AG08395 (cell line): ENCODE measurements at places on chromosomes 1 and 21.

GRCh38 chr1:219812086-219812485 lies 116.3 kb downstream of the SLC30A10 start:
- no peak for DNase-seq

- DNase-seq, result peak; percentile 32
These were observed 46.5 kb upstream of the GREM2 start for GRCh38 chr1:240658312-240658960.

GRCh38 chr1:8745749-8746390 lies 71.6 kb downstream of the RERE start:
- no peak for DNase-seq

GRCh38 chr1:203621559-203622262 lies 4.9 kb upstream of the ATP2B4 start:
- DNase-seq, result no peak

GRCh38 chr1:20551945-20552727 lies at the start of gene FAM43B:
FAM43B (plus strand) TSS chr1:20552573; CDS start chr1:20552974, 401 bp downstream.
- peak; percentile 50 for DNase-seq

DNA sequence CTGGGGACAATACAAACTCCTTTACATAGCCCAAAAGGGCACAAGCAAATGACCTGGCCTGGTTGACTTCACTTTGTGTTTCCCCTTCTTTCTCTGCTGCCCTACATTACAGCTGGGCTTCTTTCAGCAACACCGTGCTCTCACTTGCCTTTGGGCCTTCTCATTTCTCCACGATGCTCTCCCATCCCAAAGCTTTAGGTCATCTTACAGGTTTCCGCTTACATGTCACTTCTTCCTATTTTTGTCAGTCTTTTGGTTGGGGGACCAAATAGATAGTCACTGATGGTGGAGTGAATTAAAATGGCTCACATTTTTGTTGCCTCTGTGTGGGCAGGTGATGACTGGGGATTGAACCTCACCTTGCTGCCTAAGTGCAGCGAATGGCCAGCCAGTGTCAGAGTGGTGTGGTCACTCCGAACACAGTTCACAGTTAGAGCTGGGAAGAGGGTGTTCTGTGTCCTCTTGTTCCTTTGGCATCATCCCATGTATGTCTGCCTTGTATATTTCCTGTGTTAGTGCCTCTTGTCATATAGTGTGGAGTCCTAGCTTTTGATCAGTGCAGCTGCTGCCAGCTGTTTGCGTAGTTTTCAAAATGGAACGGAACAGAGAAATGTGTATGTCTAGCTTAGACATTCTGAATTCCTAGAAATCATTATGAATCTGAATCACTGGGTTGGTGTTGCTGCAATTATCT lies 134.8 kb downstream of the NOS1AP start:
- no peak for DNase-seq

DNA sequence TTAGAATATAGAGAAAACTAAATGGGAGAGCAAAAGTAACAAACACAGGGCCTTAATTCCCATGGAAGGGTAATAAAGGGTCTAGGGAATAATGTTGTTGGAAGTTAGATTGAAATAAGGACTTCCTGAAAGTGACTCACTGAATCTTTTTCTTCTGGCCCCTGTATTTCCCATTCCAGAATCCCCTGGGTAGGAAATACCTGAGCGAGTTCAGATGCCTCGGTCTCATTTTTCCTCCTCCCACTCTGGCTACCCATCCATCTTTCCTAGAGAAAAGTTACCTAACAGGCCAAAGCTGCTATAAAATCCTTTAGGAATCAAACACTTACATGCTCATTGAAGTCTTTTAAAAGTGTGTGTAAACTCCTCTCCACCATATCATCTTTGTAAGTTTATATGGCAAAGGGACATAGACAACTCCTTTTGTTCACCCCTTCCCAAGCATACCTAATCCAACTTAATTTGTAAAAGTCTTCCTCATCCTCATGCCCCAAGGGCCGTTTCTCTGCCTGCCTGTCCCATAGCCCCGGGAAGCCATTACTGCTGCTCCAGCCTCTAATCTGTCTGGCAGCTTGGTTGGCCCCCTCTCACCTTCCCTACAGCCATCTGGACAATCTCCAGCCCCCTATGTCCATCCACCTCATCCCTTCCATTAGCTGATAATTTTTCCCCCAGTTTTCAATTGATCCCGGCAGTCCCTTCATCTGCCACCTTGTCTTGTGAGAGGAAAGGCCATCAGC lies 3.3 kb upstream of the MEF2D start:
- no peak for DNase-seq

DNA sequence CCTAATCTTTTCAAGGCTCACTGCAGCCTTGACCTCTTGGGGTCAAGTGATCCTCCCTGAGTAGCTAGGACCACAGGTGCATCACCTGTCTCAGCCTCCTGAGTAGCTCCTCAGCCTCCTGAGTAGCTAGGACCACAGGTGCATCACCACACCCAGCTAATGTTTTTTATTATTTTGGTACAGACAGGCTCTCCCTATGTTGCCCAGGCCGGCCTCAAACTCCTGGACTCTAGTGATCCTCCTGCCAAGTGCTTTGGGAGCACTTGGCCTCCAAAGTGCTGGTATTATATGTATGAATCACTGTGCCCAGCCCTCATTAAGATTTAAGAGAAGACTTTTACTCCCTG lies 58.5 kb upstream of the S1PR1 start:
- DNase-seq, result no peak

- DNase-seq, result peak; percentile 69
These were observed 520.5 kb downstream of the SMYD3 start for GRCh38 chr1:245986404-245987218.

DNA sequence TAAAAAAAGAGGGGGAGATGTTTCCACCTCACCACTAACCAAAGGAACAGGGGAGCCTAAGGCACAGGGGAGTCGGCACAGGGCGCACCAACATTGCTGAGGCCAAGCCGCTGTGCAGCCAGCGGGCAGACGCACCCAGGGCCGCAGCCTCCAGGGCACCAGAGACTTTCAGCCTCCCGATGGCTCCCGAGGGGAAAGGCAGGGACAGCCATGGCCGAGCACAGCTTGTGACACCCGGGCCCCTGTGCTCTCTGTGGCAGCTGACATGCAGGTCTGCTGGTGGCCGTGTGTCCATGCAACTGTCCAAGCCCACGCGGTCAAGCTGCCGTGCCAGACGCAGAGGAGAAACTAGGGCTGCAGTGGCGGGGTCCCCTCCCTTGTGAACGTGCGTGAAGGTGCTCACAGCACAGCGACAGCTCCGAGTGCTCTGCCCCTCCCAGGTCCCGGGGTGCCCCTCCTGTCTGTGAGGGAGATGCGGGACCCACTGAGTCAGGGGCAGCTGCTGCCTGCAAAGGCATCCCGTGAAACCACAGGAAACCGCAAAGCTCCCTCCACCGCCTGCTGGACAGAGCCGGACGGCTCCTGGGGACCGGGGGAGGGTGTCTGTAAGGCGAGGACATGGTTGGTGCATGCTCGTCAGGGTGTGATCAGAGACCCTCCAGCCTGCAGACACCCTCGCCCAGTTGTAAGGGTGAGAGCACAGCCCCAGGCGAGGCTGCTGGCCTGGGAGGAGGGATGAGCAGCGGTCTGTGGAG lies 2.5 kb downstream of the KRTAP10-11 start:
- DNase-seq, result no peak

DNA sequence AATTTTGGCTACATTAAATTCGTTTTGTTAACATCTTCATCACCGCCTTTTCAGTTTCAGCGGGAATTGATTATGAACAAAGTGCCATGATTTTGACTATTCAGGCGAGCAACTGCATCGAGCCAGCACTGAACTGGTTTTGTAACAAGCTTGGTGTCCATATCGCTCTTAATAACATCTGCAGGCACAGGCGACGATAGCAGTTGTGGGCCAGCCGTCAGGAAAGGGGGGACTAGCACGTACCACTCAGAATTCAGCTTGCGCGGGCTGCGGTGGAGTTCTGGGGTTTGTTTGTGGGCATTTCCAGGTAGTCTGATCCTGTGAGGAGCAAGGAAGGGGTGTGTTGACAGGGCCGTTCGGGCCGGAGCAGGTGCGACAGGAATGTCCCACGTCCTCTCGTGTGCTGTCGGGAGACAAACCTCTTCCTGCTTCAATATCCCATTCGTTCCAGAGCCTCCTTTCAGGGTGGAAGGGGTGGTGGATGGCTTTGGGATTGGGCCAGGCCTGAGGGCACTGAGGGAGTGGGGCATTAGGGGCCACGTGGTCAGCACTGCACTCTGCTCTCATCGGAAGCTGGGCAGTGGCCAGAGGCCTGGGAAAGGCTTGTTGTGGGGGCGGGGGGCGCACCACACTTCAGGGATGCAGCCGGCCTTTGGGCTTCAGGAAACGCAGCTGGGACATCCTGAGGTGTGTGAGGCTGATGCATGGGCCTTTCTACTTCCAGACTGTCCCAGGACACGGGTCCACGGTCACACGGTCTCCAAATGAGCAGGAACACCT lies 39.1 kb downstream of the SKI start:
- DNase-seq, result no peak

GRCh38 chr21:38219049-38219628 lies 37.7 kb upstream of the KCNJ15 start:
- DNase-seq, result peak; percentile 76

DNA sequence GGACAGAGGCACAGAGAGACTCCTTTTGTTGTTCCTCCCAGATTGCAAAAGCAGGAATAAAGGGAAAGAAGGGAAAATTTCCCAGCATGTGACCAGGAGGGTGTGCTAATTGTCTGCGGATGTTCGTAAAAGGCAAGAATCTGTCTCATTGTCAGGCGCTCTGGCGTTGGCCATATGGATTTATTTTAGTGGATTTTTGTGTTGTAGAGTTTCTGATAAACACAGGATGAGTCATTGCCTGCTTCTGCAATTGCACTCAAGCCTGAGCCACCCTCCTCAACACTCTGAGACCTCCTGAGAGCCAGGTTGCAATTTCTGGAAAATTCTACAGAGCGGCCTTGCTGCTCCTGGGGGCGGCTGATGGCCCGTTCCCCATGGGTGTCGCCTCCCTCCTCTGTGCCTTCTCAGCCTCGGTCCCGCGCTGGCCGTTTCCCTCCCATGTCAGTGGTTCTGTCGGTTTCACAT lies 227.7 kb downstream of the KAZN start:
- DNase-seq, result peak; percentile 84

GRCh38 chr1:116347696-116348095 lies 25.3 kb upstream of the ATP1A1 start:
- no peak for DNase-seq

- DNase-seq, result no peak
These were observed 6.6 kb downstream of the WDR77 start for GRCh38 chr1:111442457-111442856.

- no peak for DNase-seq
These were observed 167.2 kb upstream of the HMCN1 start for GRCh38 chr1:185566995-185567394.

DNA sequence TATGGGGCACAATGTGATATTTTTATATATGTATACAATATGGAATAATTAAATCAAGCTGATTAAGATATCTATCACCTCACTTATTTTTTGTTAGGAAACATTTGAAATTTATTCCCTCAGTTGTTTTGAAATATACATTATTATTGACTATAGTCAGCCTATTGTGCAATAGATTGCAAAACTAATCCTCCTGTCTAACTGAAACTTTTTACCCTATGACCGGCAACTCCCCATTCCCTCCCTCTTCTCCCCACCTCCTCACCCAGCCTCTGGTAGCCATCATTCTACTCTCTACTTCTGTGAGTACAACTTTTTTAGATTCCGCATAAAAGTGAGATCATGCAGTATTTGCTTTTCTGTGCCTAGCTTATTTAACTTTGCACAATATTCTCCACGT lies 117.7 kb upstream of the SGIP1 start:
- DNase-seq, result no peak

- DNase-seq, result peak; percentile 56
These were observed 29.6 kb downstream of the DUSP10 start for GRCh38 chr1:221712198-221712684.

- DNase-seq, result no peak
These were observed 716 bp downstream of the INAVA start for GRCh38 chr1:200895443-200895789.

GRCh38 chr1:36889478-36890226 lies 144.7 kb downstream of the GRIK3 start:
- DNase-seq, result no peak

DNA sequence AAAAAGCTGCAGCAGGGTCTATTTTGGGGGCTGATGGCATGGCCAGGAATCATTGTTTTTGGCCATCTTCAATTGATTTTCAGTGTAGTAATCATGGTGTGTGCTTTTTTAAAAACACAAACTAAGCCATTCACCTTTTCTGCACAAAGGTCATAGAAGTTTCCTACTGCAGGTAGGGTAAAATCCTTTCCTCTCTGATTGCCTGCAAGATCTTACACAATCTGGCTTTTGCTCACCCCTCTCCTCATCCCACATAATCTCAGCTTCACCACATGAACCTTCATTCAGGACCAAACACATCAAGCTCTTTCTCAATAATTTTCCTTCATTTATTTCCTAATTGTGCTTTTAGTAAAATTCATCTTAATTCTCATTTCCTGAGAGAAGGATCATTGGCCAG lies 38.3 kb upstream of the GBP5 start:
- DNase-seq, result no peak

- no peak for DNase-seq
These were observed 46.8 kb upstream of the TARDBP start for GRCh38 chr1:10965546-10966226.

GRCh38 chr1:59682396-59683080 lies 132.2 kb upstream of the HOOK1 start:
- DNase-seq, result no peak

- no peak for DNase-seq
These were observed 3.4 kb downstream of the WNT9A start for GRCh38 chr1:227944090-227944930.

- DNase-seq, result no peak
These were observed 27.4 kb downstream of the PER3 start for GRCh38 chr1:7811476-7811875.

- DNase-seq, result peak; percentile 65
These were observed 60.3 kb downstream of the STUM start for GRCh38 chr1:226608699-226609505.

DNA sequence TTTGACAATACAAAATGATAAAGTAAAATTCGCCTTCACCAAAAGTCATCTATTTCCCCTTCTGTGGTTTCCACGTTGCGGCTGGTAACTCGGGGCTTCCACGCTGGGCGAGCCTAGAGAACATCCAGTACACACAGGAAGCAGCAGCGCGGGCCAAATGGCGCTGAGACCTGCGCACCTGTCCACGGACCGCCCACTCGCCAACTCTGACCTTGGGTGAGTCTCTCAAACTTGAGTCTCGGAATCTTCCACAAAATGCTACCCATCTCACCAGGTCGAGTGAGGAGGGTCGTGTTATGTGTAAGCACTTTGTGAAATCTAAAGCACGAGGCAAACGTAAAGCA lies 820 bp upstream of the TTF2 start:
- no peak for DNase-seq
